GM12891 (cell line): ENCODE measurements at places on chromosomes 7 and 10.

DNA sequence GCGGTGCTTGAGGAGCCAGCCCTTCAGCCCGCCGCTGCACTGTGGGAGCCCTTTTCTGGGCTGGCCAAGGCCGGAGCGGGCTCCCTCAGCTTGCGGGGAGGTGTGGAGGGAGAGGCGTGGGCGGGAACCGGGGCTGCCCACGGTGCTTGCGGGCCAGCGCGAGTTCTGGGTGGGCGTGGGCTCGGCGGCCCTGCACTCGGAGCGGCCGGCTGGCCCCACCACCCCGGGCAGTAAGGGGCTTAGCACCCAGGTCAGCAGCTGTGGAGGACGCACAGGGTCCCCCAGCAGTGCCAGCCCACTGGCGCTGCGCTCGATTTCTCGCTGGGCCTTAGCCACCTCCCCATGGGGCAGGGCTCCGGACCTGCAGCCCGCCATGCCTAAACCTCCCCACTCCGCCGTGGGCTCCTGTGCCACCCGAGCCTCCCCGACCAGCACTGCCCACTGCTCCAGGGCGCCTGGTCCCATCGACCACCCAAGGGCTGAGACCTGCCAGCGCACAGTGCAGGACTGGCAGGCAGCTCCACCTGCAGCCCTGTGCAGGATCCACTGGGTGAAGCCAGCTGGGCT is 9.5 kb upstream of the GSTO1 start:
- DNase-seq, result no peak

DNA sequence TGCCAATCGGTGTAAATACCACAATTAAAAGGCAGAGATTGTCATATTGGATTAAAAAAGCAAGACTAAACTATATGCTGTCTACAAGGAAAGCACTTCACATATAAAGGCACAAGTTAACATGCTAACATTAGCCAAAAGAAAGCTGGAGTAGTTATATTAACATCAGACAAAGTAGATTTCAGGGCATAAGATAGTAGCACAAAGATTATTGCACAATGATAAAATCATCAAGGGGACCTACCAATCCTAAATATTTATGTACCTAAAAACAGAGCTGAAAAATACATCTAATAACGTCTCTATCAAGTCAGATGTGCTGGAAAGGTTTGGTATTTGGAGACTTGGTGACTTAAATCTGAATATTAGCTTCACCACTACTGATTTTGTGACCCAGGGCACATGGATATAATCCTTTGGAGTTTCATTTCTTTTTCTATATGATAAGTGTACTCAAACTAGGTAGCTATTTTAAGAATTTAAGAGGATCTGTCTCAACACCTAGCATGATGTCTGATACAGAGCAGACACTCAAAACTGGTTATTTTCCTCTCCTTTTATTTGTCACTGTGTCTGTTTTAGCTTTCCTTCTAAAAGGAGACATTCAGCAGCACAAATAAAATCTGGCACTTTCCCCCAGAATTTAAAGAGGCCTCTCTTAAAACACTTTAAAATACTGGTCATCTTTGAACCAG is 156.5 kb downstream of the DOCK4 start:
- no peak for DNase-seq

DNA sequence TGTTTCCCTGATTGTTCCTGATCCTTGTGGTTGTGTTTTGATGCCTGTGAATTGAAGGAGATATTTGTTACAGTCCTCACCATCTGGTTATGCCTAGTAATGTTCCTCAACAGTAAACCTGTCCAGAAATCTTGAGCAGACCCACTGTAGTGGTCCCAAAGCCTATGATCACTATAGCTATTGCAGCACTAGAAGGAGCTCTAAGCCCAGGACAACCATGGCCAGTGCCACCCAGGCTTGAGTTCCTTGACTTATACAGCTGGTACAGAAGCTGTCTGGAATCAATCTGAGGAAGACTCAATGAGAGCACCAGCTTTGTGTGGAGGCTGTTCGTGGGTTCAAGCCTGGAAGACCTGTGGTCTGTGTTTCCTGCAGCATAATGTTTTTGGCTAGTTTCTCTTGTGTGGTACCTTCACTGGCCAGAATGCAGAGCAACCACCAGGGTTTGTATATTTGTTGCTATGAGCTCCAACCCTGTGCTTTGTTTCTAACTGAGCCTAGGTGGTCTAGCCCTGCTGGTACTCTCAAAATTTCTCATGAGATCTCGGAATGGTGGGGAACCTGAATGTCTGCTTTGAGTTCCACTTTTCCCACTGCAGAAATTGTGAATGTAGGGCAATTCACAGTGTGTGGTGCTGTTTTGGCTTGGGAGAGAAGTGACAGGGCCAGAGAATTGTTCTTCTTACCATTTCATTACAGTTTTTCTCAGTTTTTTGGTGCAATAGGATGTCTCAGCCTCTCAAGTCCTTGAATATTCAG is 355.2 kb downstream of the SUGCT start:
- no peak for DNase-seq

DNA sequence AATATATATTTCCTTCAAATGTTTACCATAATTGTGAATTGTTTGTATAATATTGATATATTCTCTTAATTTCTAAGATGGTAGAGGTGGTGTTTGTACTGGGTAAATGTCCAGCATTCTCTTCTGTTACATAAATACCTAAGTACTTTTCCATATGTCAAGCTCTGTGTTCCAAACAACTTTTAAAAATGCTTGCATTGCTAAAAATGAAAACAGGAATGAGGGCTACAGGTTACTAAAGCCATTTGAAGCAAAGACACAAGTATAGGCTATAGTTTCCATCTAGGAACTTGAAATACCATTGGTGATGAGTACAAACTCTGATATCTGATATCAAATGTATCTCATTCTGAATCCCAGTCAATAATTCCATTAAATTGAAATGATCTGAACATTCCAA is 233.6 kb upstream of the SORCS1 start:
- no peak for DNase-seq

- DNase-seq, result no peak
These were observed 124.9 kb downstream of the CSTF2T start for GRCh38 chr10:51574248-51575048.

GRCh38 chr7:99312316-99313203 is 13.1 kb upstream of the ARPC1A start:
- peak; percentile 47 for DNase-seq

GRCh38 chr10:131738396-131738735 is 162.4 kb upstream of the PPP2R2D start:
- no peak for DNase-seq

DNA sequence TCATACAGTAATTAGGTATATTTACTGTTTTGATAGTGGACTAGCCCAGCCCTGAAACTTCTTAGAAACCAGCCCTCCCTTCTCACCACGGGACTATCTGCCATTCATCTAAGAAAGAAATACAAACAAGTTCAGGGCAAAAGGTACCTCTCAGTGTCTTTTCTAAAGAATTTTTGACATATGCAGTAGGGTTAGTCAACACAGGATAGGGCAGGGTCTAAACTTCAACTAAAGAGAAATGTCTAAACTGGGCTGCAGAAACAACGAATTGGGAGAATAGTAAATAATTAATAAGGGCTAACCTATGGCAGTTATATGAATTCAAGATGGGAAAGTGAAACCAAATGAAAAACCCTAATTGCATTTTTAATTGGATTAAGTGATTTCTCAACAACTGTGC is 496.6 kb downstream of the INHBA start:
- no peak for DNase-seq

- DNase-seq, result no peak
These were observed 25.1 kb downstream of the GALNT11 start for GRCh38 chr7:152050547-152050971.

DNA sequence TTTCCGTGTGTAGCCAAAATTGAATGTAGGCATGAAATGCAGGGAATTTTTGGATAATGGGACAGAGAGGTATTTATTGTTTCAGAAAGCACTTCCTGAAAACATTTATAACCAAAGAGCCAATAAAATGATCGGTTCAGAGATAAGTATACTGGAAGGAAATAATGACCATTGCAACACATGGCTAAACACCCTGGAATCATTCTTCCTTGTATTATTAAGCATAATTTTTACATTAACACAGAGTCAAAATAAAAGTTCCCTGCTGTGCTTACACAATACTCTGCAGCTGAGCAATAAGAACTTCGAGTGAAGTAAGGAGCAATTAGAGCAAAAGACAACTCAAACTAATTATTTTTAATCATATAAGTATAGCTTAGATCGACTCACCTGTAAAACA is 648.3 kb downstream of the TNS3 start:
- DNase-seq, result no peak

DNA sequence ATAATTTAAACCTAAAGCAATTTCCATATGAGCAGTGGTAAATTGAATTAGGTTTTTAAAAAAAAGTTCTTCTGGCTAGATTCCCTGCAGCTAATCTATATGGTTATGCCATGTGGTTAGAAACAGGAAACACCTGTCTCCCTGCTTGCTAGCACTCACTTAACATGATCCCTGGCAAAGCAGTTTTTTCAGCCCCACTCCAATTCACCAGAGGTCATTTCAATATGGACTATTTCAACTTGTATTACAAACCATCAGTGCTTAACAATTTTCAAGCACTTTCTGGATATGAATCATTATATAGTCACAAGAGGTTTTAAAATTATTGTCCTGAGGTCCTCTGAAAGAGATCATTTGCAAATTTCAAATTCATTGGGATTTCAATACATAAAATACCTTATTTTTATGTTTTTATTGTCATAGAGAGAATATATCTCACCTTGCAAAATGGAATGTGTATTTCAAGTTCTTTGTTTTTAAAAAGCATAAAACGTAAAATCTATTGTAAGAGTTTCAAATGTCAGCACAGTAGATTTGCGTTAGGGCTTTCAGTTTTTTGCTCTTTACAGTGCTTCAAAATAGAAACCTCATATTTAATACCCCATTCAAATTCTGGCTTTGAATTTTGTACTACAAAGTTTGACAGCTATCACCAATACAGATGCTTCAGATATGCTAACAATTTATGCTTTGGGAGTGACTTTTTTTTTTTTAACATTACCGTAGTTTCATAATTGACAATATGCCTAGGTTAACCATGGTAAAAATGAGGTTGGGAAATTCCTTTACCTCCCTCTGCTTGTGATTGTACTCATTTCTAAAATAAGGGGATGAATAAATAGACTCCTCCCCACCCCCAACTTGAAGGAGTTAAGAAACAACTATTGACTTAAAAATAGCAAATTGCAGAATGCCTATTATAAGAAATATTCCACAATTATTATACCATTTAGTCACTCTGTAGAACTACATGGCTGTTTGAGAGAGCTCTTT is 117.5 kb upstream of the HGF start:
- no peak for DNase-seq

GRCh38 chr7:27203365-27203953 is 3.6 kb upstream of the HOXA13 start:
- no peak for DNase-seq

DNA sequence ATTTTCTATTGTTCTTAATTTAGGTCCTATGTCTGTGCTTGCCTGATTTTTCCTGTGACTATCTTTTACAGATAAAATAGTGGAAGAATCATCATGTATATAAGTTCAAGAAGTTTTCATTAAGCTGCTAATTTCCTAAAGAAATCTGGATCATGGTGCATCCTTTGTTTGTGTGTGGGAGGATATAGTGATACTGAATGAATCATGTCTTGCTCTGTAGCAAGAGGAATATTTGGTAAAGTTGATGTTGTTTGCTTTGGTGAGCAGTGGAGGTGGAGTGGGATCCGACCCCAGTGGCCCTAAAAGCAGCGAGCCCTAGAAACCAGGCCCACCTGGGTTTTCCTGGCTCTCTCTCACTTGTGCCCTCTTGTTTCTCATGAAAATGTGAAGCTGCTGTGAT is 83.7 kb downstream of the CCNY start:
- no peak for DNase-seq

- no peak for DNase-seq
These were observed 24.1 kb upstream of the CDCA7L start for GRCh38 chr7:21969822-21970221.

DNA sequence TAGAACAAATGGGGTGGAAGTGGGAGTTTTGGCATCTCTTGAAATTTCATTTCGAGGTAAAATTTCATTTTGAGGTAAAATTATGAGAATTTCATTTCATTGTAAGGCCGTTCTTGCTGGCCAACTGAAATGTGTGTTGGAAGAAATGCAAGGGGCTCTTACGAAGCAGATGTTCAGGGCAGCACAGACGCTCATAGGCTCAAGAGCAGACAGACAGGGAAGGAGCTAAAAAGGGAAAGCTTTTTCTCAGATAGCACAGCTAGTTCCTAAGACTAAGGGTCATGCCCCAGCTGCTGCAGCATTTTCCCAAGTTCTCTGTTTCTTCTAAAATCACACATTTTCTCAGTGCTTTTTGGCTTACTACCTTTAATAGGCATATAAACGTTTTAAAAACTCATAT is 65.1 kb upstream of the SFMBT2 start:
- DNase-seq, result no peak
